ENCODE measurements at places on chromosomes 1 and 21.

DNA sequence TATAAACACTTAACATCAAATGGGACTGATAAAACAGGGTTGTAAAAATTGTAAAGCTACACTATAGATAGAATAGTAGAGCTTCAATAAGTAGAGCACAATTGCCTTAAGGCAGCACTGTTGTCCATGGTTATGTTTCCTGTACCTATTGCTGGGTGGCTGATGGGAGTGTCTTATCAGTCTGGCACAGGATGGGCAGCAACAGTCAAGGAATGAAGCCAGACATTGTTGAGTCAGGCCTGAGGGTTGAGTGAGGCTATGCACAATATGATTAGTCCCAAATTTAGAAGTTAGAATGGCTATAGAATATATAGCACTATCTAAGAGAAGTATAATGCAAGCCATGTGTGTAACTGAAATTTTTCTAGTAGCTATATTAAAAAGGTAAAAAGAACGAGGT, 25.0 kb upstream of the CD1D start:
- no peak for DNase-seq

DNA sequence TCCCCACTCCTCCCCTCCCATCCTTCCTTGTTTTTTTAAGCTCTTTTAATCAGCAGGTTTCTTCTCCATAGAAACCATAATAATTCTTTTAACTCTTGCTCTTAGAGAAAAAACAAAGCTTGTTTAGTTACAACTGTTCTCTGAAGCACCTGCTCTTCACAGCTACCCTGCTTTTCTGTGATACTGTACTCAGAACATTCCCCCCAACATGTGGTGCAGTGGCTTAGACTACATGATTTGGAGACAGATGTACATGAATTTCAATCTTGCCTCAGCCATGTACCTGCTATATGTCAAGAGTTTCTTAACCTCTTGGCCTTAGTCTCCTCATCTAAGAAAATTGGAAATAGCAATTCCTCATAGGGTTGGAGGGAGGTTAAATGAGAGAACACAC, 33.5 kb downstream of the LAMC2 start:
- no peak for DNase-seq

GRCh38 chr21:36610201-36610600, 88.7 kb upstream of the SIM2 start:
- no peak for DNase-seq

DNA sequence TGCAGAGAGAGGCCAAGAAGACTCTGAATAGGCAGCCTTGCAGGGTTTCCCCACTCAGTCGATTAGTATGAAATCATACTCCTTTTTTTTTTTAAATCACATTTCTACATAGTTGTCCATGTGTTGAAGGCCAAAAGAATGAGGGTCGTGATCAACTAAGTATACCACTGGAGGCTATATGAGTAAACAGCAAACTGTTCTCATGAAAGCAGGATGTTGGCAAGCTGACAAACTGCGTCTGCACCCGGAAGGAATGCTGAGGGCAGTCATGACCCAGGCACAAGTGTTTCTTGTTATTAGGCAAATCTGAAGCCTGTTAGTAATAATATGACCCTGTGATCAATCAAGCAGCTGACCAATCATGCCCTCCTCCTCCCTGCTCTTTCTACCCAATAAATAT, 213.2 kb downstream of the USH2A start:
- DNase-seq, result no peak

DNA sequence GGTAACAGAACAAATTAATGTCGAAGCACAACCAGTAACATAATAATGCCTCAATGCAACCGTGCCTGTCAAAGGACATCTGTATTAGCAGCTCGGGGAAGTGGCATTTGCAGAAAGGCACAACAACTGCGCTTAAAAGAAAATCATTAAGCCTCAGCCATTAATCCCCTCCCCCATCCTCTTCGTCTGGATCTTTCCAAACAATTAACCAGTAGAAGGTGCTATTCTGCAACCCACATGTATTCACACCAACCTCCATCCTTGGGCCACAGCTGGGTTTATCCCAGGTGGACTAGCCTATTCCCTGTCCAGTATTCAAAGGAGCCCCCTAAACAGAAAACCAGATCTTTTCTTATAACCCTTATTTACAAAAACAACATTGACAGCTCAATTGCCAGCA, 2.6 kb downstream of the RERE start:
- no peak for DNase-seq

DNA sequence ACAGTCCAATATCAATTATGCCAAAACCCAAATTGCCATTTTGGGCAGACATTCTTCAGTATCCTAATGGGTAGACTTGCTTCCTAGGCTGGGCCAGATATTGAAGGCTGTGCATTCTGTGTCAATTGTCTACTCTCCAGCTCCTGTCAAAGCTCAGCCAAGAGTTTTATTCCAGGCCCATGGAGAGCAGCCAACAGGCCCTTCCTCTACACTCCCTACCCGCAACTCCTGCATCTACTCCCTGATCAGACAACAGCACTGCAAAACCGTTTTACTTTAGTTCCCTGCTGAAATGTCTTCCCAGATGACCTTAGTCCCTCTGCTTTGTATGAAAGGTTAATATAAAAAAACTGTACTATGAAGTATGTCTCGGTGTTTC, 6.6 kb upstream of the ADORA3 start:
- no peak for DNase-seq
